ENCODE measurements at places on chromosomes 16 and 17.

DNA sequence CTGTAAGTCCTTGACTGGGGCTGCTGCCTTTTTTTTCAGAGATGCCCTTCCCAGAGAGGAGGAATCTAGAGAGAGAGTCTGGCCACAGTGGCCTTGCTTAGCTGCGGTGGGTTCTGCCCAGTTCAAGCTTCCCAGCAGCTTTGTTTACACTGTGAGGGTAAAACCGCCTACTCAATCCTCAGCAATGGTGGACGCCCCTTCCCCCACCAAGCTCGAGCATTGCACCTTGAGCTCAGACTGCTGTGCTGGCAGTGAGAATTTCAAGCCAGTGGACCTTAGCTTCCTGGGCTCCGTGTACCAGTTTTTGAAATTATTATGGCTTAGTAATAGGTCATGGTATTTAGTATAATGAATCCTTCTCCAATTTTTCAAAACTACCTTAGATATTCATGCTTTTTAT, 395.4 kb downstream of the NPIPA7 start:
- no peak for DNase-seq

DNA sequence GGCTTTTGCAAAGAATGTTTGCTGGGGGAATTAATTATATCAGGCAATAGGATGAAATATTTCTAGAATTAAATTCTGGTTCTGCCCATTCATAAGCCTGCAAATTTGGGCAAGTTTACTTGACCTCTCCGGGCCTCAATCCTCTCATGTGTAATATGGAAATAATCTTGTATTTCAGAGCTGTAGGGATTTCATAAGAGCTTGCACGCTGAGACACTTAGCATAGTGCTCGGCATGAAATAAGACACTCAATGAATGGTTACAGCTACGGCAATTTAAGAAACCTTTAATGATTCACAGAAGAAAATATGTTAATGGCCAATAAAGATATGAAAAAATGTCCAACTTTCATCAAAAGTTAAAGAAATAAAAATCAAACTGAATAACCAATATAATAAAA, 40.6 kb upstream of the PITPNM3 start:
- no peak for DNase-seq

- peak; percentile 81 for DNase-seq
Observed at GRCh38 chr17:3602499-3602898, 6.7 kb downstream of the TRPV1 start.

- DNase-seq, result no peak
Observed at GRCh38 chr16:55489119-55489955, 10.3 kb downstream of the MMP2 start.

DNA sequence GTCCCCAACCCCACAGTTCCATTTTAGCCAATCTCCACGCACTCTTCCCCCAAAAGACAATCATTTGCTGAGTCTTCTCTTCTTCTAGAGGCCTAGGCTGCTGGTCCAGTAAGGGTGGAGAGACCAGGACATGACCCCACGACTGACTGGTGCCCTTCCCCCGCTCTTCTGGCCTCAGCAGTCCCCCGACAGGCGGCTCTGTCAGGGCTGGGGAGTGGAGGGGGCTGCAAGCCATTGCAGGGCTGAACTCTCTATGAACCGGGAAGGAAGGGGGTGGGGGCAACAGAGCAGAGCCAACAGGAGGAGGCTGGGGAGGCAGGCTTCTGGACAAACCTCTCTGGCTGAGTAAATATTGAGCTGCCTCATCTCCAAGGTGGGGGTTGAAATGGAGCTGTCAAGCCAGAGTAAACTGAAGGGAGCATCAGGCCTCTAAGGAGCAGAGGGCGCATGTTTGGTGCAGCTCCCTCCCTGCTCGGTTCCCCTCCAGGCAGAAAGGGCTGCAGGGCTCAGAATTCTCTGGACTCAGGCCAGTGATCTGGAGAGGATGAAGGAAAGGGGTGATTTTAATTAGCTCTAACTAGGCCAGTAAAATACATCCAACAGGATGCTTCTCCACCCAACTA, 8.7 kb downstream of the HOXB1 start:
- no peak for DNase-seq

DNA sequence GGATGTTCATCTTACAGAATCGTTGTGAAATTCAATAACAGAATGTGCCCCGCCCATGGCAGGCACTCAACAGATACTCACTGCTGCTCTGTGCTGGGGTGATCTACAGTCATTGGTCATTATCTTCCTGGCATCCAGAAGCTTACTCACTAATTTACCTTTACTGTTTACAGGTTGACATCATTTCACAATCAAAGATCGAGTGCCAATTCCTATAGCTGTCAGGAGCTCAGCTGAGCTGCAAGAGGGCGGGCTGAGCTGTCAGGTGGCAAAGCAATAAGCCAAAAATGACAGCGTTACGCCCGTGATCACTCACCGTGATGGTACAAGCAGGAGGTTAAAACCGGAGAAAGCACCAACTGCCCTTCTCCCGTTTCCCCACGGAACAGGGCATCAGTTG, 51.2 kb downstream of the LITAF start:
- DNase-seq, result no peak

DNA sequence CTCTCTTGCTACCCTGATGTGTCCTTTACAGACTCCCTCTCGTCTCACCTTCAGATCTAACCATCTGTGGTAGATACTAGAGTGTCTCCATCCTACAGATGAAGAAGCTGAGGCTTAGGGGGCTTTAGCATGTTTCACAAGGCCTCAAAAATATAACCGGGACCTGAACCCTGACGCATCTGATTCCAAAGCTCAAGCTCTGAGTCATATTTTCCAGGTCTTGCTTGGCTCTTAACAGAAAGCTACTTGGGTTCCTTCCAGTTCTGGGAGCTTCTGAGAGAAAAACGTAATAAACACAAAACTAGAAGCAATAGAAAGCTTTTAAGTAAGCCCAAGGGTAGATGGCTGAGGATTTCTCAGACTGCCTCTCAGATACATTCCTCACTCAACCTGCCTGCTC, 224.3 kb upstream of the EEF2KMT start:
- DNase-seq, result no peak

DNA sequence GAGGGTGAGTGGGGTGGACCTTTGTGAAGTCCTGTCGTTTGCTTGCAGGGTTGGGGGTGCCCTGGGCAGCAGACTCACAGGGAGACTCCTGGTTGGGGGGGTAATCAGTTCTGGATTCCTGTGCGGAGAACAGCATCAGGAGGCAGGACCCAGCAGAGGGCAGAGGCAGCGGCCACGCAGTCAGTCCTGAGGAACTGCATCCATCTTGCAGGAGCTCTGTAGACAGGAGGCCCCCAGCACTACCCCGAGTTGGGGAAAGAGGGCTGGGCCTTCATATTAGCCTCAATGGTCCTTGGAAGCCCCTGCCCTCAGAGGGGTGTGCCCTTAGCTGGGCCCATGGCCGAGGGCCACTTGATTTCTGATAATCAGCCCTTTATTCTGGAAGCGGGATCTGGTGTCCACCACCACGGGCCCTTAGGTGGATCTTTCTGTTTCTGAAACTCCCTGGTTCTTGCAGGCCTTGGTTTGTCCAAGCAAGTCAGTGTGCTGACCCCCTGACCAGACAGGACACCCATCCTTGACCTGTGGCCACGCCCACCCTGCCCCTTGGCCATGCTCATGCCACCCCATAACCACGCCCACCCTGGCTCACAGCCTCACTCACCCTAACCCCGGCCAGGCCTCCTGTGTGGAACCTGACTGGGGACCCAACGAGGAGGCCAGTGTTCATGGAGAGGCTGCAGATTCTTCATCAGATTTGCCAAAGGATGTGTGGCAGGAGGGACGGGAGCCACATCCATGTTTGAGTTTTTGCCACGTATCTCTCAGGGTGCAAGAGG, 73.5 kb upstream of the CBX4 start:
- no peak for DNase-seq

DNA sequence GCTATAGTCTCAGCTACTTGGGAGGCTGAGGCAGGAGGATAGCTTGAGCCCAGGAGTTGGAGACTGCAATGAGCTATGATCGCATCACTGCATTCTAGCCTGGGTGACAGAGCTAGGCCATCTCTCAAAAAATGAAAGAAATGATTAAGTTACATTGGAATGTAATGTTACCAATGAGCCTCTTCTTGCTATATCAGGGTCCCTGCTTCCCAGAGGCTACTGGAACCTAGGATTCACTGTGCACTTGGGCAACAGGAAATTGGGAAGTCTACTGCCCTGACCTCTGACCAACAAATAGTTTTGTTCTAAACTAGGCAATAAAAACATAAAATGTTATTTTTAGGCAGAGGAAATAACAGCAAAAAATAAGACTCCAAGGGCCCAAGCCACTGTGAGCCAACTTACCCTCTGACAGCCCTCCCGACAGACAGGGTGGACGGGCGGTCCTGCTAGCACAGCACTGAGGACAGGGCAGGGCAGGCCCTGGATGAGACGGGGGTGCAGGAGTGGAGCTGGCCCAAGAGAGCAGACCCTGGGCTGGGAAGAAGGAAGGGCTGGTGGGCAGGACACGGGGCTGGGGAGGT, 27.5 kb downstream of the NSMCE1 start:
- no peak for DNase-seq

DNA sequence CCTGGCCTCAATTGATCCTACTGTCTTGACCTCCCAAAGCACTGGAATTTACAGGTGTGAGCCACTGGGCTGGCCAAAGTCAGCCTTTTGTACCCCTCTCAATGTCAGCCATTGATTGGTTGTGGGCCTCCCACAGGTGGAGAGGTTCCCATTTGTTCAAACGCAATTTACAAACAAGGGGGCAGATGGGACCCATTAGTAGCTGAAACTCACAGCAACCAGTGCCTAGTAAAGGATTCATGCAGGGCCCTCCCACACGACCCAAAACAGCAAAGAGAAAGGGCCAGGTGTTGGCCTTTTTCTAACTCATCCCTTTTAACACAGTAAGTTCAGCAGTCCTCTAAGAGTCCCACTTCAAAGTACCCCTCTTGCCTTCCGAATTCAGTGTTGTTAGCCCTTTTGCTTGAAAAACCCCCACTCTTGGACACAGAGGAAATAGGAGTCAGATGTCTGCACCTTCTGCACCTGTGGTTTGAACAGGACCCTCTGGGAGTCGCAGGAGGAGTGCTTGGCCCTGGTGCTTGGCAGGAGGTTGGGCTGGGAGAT, 89.2 kb downstream of the PITPNC1 start:
- DNase-seq, result no peak

DNA sequence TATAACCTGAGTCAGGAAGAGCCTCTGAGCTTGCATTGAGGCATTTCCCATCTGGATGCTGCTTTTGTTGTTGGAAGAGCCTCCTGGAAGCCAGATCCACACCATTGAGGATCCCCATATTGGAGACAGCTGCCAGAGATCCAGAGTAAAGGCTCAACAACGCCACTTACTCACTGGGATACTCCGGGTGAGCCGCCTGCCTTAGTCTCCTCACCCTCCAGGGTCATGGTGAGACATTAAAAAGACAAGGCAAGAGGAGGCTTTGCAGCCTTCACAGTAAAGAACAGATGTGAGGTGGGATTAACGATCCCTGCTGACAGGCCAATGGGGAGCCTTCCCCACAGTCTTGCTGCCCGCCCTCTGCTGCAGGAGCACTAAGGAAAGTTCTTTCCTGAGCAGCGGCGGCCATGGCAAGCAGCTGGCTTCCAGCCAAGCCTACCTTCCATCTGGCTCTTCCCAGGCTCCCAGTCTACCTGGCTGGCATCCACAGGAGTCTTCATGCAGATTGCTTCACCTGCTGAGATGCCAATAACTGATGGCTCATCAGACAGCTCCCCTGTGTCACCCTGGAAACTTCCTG, 198.5 kb downstream of the CYLD start:
- DNase-seq, result no peak

DNA sequence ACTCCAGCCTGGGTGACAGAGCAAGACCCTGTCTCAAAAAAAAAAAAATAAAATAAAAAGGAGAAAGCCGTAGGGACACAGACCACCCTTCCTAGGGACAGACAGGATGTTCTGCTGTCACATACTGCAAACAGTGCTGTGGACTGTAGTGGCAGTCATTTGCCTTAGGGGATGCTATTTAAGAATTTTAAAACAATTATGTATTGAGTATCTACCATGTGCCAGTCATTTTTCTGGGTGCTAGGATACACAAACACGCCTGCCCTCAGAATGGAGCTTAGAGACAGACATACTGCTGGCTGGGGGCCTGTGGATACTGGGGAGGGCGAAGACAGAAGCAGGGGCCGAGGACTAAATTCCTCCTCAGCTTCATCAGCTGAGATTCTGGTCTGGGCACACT, 45.5 kb downstream of the MRC2 start:
- DNase-seq, result no peak

DNA sequence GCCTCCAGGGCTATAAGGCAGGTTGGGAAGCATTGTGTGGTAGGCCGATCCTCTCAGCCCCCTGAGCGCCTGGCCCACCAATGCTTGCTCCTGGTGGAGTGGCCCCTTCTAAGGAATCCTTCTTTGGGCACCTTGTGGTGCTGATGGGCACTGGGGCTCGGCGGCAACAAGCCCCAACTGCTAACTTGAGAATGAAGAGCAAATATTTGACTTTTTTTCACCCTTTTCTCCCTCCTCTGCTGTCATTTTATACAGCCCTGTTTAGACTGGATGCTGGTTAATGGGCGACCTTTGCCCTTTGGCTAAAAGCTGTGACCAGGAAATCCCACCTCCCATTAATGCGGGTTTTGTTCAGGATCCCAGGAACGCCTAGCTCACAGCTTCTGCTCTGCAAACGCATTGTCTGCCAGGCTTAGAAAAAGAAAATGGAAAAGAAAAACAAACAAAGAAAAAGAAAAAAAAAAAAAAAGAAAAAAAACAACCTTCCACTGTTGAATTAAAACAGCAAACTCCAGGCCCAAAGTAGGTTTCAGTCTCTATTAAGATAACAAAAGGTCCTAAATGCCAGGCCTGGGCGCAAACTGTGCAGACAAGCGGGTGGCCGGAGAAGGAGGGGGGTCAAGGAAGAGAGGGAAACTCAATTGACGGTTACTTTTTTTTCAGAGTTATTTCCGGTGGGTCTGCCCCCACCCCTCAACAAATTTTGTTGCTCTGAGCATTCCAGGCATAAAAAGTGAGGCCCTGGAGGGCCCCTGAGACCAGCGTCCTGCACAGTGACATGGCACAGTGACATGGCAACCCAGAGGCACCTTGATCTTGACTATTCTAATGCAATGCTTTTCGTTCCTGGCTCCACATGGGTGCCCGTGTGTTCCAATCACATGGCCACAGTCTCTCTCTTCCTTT, 301.4 kb downstream of the MAF start:
- no peak for DNase-seq

DNA sequence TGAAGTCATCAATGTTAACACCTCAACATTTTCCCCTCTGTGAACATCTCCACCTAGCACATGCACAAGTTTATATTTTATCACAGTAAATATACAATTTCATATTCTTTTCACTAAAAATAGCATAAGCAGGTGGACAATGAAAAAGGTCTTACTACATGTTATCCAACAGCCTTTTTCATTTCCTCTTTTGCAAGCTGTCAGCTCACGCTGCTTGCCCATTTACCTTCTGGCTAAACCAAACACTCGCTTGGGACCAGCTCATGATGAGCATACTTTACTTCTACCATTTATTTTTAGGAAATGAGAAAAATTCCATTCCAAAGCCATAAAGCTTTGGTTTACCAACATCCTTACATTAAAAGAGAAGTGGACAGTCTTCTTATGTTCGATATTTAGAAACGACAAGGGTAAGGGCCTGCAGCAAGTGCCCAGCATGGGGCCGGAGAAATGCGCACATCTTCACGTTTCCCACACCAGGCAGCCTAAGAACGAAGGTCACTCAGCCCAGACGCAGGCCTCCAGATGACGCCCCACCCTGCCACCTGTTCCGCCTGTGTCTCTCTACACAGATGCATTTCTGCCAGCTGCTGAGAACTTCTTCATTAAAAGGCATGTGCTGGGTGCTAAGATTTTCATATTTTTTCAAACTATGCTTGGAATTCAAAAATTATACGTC, 13.9 kb downstream of the SNN start:
- DNase-seq, result no peak

GRCh38 chr17:10337976-10338375, 34.8 kb downstream of the MYH13 start:
- DNase-seq, result no peak

- peak; percentile 65 for DNase-seq
Observed at GRCh38 chr16:48432136-48432535, 46.9 kb upstream of the SIAH1 start.

All from hematopoietic multipotent progenitor cell treated with erythropoietin and hydrocortisone succinate and interleukin-3 and kit ligand, for 4 days (in vitro differentiated cells).